ENCODE measurements at places on chromosomes 1 and 21.

DNA sequence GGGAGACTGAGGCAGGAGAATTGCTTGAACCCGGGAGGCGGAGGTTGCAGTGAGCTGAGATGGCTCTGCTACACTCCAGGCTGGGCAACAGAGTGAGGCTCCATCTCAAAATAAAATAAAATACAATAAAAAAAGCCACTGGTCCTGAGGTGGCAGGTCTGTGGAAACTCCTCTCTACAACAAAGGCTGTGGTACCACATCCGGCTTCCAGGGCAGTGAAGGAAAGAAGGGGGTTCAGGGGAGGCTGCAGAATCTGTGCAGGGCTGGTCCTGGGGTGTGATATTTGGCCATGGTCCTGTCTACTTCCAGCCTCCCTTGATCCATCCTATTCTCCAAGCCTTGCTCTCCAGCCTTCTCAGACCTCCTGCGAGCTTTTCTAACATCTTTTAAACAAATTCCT, 731 bp upstream of the ZNF683 start:
- DNase-seq: no peak

- peak; percentile 29 for DNase-seq
Measured at GRCh38 chr21:44892536-44893277, 19.2 kb upstream of the PTTG1IP start.

DNA sequence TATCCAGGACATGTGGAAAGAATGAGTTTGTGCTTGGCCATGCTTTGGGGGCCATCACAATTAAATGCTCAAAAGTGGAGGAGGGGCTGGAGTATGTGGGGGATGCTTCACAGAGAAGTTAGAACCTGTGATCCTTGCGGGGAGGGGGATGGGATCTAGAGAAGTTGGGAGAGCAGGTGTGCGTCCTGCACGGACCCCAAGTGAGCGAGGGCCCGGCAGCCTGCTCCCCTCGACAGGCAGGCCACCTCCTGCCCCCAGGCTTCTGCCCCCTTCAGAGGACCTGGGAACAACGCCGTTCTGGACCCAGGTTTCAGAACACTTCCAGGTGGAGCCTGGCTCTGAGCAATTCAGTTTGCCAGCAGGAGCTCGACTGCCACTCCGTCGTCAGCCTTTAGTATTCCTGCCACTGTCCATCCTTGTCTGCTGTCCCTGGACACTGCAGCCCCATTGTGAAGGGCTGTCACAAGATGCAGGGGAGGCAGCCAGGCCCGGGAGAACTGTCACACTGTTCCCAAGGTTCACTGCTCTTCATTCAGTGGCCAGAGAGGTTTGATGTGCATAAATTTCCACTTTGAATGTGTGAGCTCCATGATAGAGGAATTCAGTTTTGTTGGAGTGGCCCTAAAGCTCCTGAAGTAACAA, 112.2 kb downstream of the DHRS3 start:
- no peak for DNase-seq

DNA sequence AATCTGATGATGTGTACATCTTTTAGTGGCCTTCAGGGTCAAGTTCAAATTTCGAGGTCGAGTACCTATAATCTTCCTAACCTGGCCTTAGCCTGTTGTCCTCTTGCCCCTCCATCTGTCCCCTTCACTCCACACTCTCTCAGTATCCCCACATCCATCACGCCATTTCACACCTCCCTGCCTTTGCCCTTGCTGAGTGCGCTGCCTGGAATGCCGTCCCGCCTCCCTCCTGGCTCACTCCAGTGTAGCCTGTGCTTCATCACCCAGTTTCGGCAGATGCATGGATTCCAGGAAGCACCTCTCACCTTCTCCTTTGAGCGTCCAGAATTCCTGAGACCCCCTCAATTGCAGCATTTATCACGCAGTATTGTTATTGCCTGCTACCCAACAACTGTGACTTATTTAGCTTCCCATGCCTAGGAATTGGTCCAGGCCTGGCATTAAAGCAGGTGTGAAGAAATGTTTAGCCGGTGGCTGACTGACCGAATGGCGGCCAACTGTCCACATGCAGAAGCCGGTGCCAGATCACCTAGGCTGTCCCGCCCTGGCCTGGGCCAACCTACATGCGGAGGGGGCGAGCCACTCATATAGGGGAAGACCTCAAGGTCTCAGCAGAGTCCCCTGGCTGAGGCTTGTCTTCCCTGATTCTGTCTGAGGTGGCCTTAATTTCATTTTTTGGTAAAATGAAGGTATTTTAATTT, 34.5 kb downstream of the MYOM3 start:
- no peak for DNase-seq

GRCh38 chr1:91653183-91653582, 152.5 kb downstream of the CDC7 start:
- DNase-seq: no peak

DNA sequence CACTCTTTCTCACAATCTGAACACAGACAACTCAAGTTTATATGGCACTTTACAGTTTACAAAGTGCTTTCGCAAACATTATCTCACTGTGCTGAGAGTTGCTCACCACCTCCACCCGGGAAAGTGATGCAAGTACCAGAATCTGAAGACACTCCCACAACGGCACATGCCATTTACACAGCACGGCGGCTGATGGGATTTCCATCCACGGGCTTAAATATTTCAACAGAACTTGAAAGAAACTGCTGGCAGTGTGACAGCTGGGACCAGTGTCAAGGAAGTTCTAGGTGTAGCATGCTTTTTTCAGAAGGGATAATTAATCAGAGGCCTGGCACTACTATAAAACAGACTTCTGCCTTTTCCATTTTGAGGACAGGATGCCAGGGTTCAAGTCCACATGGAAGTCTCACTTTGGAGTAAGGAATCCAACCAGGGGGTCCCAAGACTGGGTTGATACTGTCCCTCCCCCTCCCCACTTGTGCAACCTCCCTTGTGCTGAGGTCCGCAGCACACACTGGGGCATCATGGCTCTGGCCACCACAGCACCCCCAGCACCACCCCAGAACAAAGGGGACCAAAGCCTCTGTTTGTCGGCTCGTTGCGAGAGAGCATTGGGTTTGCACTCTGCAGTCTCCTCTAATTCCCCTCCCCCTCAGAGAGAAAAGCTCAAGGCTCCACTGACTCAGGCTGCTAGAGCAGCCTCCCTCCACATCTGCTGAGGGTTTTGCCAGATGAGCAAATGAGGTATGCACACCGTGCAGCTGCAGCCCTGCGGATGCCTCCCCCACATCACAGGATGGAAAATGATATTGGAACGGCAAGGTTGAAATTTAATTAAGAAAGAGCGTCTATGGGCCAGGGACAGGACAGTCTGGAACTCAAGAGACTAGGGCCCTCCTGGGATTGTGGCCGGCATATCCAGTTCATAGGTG, 154.9 kb downstream of the TGFBR3 start:
- peak; percentile 53 for DNase-seq

GRCh38 chr1:156167536-156167935, 14.2 kb downstream of the SEMA4A start:
- DNase-seq: no peak

DNA sequence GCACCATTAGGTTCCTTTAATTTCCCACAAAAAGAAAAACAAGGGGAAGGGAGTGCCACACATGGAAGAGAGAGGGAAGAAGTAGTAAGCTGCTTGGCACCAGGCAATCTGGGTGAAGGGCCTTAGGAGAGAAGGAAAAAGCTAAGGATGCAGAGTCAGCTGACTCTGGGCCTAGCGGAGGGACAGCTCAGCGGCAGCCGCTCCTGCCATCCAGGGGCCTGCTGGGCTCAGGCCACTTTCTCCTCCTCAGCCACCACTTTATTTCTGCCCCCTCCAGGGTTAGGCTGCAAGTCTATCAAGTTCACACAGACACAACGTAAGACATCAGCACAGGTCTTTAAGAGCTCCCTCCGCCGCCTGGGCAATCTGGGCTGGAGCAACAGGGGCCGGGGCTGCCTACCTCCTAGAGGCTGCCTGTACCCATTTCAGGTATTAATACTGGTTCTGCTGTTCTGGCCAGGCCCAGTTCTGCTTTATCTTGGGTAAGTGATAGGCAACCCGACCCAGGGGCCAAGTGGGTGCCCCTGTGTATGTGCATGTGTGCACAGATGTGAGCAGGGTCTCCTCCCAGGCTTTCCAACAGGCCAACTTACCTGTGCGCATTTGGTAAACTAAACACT, 53.6 kb downstream of the SLC45A1 start:
- no peak for DNase-seq

GRCh38 chr1:91645031-91645430, 144.4 kb downstream of the CDC7 start:
- no peak for DNase-seq

- DNase-seq: no peak
Measured at GRCh38 chr1:162291000-162291399, 85.7 kb downstream of the SPATA46 start.

DNA sequence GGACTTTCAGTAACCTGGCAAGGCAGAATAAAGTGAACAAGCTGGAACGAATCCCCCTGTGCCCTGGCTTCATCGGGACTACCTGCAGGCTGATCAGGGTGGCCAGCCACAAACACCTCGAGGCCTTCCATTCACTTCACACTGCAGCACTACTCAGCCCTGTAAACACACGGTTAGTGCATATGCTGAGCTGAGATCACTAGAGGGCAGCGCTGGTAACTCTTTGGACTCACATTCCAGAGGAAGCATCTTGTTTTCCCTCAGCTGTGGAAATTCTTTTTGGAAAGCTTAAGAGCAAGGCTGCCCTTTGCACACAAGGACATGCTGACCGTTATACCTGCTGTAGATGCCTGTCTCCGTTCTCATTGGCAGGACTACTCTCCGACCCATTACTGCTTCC, 32.1 kb downstream of the PCSK9 start:
- peak; percentile 47 for DNase-seq

- no peak for DNase-seq
Measured at GRCh38 chr21:41766883-41767605, at the start of gene RIPK4. RIPK4 (minus strand) TSS chr21:41767052; CDS start chr21:41767041, 11 bp downstream.

GRCh38 chr1:119204197-119204960, 63.9 kb upstream of the WARS2 start:
- no peak for DNase-seq
